ENCODE measurements at places on chromosomes 6 and 20.

GRCh38 chr6:11413728-11414127 lies 123.8 kb upstream of the TMEM170B start:
- DNase-seq: no peak

DNA sequence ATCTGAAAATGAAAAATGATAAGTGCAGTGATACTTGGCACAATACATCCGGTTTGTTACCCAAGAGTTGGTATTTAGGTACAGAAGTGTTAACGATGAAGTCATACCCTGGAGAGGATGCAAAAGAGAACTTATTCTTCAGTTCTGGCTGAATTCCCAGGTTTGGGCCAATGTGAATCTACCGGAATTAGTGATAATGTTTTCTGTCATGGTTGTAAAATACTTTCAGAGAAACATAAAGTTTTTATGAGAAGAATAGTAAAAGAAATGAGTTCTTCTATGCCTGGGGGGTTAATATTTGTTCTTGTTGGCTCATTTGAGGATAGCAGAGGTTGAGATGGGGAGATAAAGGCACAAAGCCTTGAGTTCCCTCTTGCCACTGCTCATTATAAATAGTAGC lies 509.9 kb upstream of the POU3F2 start:
- no peak for DNase-seq

DNA sequence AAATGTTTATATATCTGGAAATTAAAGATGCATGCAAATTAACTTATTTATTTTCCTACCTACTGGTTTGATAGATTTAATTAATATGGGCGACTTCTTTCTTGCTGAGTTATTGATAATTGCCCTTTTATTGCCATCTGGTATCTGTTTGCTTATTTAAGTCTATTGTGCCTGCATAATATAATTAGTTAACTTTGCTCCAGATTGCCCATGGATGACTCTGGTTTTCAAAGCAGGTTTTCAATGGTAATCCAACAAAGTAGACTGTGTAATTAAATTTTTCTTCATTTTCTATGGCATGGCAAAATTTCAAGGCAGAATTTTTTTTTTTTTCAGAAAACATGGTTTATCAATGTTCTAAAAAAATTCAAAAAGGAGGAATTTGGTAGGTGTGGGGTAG lies 1092.0 kb downstream of the GRIK2 start:
- DNase-seq: peak; percentile 18

DNA sequence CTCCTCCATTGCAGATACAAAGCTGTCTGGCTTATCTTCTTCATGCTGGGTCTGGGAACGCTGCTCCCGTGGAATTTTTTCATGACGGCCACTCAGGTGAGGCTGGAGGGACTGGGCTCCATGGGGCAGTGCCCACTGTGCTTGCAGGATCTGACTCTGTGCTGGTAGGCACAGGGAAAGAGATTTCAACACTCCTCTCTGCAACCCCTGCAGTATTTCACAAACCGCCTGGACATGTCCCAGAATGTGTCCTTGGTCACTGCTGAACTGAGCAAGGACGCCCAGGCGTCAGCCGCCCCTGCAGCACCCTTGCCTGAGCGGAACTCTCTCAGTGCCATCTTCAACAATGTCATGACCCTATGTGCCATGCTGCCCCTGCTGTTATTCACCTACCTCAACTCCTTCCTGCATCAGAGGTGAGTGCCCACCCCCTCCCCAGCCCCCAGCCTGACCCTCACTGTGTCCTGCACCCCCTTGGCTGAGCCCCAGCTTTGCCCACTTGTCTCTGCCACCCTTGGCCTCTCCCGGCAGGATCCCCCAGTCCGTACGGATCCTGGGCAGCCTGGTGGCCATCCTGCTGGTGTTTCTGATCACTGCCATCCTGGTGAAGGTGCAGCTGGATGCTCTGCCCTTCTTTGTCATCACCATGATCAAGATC lies 6.1 kb downstream of the SLC29A1 start:
- DNase-seq: no peak

GRCh38 chr20:3246682-3247081 lies 7.7 kb upstream of the SLC4A11 start:
- DNase-seq: no peak

DNA sequence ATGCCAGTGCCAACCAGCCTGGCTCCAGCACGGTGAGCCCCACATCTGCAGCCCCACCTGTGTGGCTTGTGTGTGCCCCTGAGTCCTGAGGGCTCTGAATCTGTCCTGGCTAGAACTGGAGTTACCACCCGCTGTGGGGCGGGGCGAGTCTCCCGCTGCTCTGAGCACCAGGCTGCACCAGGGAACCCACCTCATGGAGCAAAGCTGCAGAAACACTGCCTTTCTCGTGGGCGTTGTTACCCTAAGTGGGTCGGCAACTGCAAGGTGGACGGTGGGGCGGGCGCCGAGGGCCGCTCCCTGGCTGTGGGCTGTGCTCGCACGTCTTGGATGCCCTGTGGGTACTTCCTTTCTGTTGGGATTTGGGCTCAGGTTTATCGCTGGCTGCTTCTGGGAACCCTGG lies 12.7 kb upstream of the ZBTB46 start:
- no peak for DNase-seq

- DNase-seq: no peak
Measured at GRCh38 chr6:90103056-90103800, 193.4 kb downstream of the BACH2 start.

DNA sequence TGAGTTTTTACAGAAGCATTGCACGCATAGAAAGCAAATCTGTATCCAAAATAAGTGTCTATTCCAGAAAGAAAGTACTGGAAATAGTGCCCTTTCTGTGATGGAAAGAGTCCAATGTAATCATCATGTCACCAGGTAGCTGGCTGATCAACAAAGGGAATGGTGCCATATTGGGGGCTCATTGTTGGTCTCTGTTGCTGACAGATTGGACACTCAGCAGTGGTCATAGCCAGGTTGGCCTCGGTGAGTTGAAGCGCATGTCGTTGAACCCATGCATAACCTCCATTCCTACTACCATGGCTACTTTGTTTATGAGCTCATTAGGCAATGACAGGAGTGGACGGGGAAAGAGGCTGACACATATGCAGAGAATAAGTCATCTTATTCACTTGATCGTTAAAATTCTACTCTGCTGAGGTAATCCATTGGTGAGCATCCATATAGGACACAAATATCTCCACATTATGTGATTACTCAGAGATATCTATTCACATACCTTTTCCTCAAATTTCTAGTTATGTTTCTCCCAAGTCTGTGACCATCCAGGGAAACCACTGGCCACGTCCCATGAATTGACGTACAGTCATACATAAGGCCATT lies 560.5 kb downstream of the HAO1 start:
- DNase-seq: no peak

GRCh38 chr20:50578061-50578777 lies 68.0 kb downstream of the PTPN1 start:
- DNase-seq: no peak

- no peak for DNase-seq
Measured at GRCh38 chr6:27765028-27765590, 147.1 kb downstream of the OR2B2 start.

GRCh38 chr6:54204921-54205591 lies 93.8 kb downstream of the MLIP start:
- no peak for DNase-seq

- DNase-seq: no peak
Measured at GRCh38 chr6:1091900-1092299, 220.0 kb upstream of the FOXQ1 start.

- DNase-seq: no peak
Measured at GRCh38 chr6:131638013-131638412, 911 bp downstream of the ENPP3 start.

DNA sequence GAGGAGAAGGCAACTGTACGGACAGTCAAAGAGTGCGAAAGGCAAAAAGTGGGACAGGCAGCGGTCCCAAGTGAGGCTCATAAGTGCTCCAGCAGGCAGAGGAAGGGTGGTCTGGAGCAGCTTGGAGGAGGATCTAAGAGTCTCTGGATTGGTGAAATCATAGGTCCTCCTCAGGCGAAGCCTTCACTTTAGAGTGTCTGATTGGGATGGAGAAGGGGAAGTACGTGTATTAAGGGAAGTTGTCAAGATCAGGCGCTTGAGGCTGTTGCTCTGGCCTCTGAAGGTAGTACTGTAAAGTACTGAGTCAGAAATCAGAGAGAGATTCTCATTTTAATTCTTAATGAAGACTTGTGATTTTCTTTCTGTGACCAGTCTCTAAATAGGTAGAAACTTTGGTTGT lies 185.6 kb downstream of the KIF16B start:
- DNase-seq: no peak

DNA sequence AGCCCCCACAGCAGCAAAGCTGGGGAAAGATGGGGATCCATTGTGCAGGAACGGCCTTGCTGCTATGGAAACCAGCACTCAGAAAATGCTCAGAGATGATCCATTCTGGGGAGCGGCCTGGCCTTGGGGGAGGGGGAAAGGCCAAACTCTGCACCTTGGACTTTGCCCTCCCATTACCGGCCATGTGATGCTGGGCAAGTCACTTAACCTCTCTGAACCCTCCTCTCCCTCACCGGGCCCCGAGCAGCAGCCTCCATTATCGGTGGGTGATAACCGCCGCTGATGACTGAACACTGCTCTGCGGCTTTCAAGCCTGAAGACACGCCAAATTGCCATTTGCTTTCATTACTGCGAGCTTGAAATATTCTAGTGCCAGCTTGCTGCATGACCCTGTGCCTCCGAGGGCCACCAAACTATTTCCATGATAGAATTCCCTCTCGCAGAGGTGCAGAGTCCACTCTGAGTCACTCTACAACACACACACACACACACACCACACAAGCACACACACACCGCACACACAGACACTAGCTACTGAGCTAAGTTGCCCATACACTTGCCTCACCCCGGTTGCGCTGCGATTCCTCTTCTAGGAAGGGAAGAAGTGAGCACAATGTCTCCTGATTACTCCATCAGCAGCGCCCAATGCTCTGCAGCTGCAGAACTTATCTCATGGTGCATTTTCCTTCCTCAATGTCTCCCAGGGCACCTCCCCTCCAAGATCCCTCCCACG lies 20.6 kb upstream of the SIRPA start:
- DNase-seq: no peak

GRCh38 chr6:56851074-56851473 lies 103.8 kb upstream of the BEND6 start:
- DNase-seq: no peak

DNA sequence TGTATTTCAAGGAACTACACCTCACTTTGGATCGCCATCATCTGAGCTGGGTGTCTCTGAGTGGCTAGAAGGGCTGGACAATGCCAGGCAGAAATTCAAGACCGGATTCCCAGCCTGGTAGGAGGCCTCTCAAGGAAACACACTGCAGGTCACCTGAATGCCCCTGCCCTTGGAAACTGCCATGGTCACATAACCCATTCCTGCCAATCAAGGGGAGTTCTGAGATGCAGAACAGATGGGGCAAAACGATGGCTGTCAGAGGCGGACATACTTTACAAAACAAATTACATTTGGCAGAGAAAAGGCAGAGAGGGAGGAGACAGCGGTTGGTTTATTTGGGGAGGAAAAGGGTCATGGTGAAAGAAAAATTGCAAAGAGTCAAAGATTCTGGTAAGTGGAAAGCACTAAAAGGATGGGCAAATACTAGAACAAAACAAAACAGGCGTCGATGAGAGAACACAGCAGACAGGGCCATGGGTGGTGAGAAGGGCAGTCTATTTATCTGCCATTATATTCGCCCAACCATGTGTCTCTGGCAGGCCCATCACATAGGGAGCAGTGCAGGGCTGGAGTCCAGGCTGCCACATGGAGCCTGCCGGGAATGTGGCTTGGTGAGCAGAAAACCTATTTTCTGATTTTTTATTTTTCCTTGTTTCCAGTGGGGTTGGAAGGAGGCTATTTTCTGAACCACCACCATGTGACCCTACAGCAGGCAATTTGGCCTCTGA lies 13.5 kb downstream of the BEND3 start:
- DNase-seq: no peak

DNA sequence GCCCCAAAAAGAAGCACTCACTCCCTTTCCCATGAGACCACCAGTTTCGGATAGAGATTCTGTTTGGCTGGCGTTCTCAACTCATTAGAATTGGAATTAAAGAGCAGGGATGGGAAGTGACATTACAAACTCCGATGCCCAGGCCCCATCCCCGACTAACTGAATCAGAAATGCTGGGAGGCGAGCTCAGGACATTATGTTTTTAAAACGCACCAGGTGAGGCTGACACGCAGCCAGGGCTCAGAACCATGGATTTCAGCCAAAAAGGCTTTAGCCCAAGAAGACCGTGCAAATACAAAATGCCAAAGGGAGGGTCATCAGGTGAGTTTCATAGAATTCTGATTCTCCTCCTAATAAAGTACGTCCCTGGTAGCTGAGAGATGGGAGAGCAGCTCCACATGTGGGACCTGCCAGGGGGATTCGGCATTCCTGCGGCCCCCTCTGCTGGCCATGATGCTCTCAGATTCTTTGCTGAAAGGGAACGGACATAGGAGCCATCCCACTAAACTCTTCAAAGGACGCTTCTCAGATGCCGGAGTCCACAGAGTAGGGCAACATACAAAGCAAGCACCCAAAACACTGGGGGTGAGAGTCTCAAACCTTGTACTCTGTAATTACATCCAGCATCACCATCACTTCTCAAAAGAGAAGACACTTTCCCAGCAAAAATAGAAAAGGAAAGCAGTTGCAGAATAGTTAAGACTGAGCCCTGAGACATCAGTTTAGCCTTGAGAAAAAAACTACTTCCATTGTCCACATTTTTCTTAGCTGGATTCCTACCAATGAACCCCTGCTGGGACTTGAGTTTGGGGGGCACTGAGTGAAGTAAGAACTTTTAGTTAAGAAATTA lies 205.2 kb downstream of the BMP7 start:
- peak; percentile 51 for DNase-seq

DNA sequence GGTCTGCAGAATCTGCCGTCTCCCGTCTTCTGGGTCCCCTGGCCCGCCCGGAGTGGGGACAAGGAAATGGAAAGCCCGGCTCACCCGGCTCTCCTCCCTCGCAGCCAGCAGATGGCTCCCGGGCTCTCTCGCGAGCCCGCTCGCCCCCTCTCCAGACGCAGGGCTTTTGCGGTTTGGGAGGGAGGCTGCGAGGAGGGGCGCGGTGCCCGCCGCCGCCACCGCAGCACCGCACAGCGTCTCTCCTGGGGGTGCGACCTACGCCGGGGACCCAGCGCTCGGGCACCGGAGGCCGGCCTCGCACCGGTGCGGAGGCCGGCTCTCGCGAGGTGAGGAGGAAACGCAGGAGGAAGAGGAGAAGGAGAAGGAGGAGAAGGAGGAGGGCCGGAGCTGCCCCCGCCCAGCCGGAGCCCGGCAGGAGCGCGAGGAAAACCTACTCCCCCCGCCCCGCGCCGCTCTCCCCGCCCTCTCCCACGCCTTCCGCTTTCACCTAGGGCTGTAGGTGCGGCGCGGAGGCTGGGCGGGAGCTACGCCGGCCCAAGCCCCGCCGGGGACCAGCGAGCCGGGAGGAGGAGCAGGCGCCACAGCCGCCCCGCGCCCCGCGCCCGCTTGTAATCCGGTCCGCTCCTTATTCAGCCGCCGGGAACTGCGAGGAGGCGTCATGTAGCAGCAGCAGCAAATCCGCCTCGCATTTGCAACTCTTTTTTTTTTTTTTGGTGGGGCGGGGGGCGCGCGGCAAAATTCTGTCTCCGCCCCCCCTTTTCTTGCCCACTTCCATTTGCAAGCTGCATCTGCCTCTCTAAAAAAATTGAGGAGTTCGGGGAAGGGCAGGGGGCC lies at the start of gene CARMIL1:
Gene CARMIL1, plus strand, starts transcription at position 461 of the 834 bp plus-strand sequence. CDS start 422 bp downstream, outside the sequence.
- DNase-seq: peak; percentile 87

GRCh38 chr20:45402946-45403345 lies 5.1 kb upstream of the DBNDD2 start:
- DNase-seq: no peak

GRCh38 chr6:2157441-2158127 lies 87.8 kb downstream of the GMDS start:
- no peak for DNase-seq

All from BE2C (cell line).